ENCODE measurements at places on chromosomes 7 and 10.

DNA sequence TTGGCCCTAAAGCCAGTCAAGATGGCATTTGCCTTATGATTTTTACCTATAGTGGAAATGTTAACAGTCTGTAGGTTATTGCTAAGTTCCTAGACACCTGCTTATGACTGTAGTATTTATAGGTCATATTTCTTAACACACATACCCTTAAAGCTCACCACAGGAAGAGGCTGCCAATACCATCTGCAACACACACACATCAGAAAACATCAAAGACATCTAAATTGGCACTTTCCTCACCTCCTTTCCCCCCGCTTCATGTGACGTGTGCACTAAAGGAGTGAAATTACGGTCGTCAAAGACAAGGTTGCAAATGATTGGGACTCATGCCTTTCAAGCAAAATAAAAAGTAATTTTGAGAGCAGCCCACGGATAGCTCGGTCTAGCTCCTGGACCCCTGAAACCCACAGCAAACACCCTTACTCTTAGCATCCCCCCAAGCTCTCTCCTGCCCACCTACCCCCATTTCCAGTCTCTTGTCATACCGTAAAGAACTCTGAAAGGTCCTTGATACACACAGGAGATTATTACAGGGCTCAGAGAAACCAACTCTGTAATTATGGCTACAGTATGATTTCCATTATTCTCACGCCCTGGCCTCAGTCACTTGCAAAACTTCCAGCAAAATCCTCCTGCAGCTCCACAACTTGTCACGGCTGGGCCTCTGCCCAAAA is 90.5 kb downstream of the PLXNA4 start:
- no peak for DNase-seq

- DNase-seq: no peak
These were observed 295.5 kb upstream of the CDC14C start for GRCh38 chr7:48628793-48629349.

DNA sequence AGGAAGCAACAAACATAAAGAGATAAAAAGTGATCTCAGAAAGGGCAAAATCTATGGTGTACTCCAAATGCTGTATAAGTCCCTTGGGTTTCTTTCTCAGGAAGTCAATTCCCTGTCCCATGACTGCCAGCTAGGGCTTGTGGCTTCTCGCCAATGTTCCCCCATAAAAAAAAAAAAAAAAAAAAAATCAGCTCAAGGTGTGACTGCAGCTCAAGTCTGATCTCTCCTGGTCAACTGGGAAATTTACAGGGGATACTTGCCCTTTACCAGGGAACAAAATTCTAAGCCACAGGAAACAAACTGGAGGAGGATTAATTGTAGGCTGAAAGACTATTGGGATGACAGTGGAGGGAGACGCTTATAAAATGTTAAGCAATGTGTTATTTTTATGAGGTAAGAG is 76.0 kb downstream of the PCGF5 start:
- no peak for DNase-seq

GRCh38 chr10:77498829-77499228 is 138.8 kb downstream of the KCNMA1 start:
- DNase-seq: no peak

GRCh38 chr7:8597565-8597964 is 164.2 kb downstream of the NXPH1 start:
- DNase-seq: no peak

GRCh38 chr7:36291387-36292316 is 98.0 kb upstream of the ANLN start:
- peak; percentile 62 for DNase-seq

All from activated CD4-positive, alpha-beta T cell treated with anti-CD3 and anti-CD28 coated beads, Interleukin-2, amount 50 U/mL, for 24 hours (primary cell).